NB4 (cell line): ENCODE measurements at places on chromosomes 3 and 15.

DNA sequence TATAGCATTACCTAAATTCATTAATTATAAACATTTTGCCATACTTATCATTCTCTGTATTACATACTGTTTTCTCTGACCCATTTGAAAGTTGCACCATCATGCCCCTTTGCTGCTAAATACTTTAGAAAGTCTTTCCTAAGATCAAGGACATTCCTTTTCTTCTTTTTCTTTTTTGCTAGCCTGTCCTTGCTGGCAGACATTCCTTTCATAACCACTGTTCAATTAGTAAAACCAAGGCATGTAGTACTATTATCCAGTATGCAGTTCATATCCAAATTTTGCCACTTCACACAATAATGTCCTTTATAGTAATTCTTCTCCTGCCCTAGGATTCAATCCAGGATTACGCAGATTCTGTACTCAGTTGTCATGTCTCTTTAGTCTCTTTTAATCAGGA, 321.0 kb upstream of the C2CD4B start:
- no peak for DNase-seq

- DNase-seq = peak; percentile 32
These were observed 2.9 kb downstream of the PHC3 start for GRCh38 chr3:170178651-170179050.

DNA sequence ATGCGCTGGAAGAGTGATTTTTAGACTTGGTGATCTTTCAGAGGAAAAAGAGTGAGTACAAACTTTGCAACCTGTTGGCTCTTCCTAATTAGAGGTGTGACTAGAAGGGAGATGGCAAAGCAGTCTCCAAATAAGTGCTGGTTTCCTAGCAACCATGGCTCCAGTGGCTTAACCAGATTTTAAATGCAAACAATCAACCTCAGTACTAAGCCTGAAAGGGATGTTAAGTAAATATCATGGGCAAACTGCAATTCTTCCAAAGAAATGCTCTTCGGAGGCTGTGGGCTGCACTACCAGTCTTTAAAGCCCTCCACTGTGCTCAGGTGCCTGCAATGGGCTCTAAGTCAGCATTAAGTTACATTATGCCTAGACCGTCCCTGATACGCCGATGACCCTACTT, 678.1 kb upstream of the CCDC54 start:
- DNase-seq = no peak

GRCh38 chr3:146679995-146680394, 74.8 kb upstream of the PLSCR5 start:
- DNase-seq = no peak

DNA sequence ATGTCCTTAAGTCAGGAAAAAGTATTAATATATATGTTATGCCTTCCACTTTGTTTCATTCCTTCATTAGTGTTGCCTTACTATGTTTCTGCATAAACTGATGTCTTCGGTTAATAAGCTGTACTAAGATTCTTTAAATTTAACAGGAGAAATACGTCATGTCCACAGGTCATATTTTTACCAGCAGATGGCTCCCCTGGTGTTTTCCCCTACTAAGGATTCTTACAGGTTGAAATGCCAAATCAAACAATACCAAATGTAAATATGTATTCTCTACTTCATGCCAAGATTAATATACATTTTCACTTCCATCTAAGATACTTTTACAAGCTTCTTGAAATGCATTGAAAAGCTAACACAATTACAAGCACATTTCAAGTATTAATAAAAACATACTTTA, 1602.1 kb downstream of the SI start:
- peak; percentile 8 for DNase-seq
